ENCODE measurements at places on chromosomes 4 and X. TPM values are rescaled to one million over a fixed set of nuclear protein-coding genes. Genes with fewer than 3 reads are reported as not detected.

DNA sequence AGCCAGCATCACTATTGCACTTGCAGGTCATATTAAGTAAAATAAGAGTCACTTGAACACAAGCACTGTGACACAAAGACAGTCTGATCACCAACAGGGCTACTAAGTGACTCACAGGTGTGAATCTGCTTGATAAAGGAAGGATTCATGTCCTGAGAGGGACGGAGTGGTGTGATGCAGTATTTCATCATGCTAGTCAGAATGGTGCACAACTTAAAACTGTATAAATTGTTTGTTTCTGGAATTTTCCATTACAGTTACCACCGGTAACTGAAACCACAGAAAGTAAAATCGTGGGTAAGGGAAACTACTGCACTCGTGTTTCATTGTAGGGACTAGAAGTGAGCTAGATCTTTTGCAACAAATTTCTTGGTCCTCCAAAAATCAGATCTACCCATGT is 109.7 kb downstream of the ELOVL6 start:
- no peak for DNase-seq
- peaks cover 13% of the 10 kb centered on the region for H3K4me1 ChIP-seq
- H3K27ac ChIP-seq: no peak overlapping the region
- no peak overlapping the region for H3K4me3 ChIP-seq

Gene KCND1
- polyA plus RNA-seq: 2.5 TPM

Gene AIFM1
- 50.3 TPM for polyA plus RNA-seq

- no peak for DNase-seq
- H3K4me3 ChIP-seq: no peak overlapping the region
- H3K27ac ChIP-seq: no peak overlapping the region
- no peaks in the 10 kb centered on the region for H3K36me3 ChIP-seq
Measured at GRCh38 chr4:170109586-170110284, 20.0 kb upstream of the AADAT start.

Data from large intestine (tissue), 12 donors.